ENCODE measurements at places on chromosomes 2 and 18.
A peak's percentile ranks its signal among the peaks of the same experiment; 100 is the strongest.

- peaks cover 3% of the 10 kb centered on the region for H3K27me3 ChIP-seq
- DNase-seq: no peak
- H3K27ac ChIP-seq: no peak overlapping the region
- H3K36me3 ChIP-seq: no peaks in the 10 kb centered on the region
- no peaks in the 10 kb centered on the region for H3K4me1 ChIP-seq
- no peak overlapping the region for H3K4me3 ChIP-seq
These were observed 160.6 kb upstream of the DOK6 start for GRCh38 chr18:69239849-69240674.

DNA sequence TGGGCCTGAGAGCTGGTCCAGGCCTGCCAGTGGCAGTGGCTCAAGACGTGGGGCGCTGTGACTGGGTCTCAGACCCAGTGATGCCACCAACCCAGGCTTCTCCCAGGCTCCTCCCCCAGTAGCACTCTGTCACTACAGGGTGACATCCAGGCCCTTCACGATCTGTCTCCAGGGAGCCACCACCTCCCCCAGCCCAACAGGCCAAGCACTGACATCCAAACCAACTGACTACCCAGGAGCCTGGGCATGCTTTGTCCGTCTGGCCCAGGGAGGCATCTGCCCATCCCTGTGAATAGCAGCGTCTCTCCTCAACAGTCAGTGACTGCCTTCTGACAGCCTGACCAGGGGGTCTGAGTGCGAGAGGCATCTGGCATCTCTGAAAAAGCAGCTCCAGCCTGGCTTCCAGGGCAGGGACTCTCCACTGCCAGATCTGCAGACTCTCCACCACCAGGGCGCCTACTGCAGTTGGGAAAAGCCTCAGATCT, 13.0 kb downstream of the TEX44 start:
- H3K4me1 ChIP-seq: peaks cover 23% of the 10 kb centered on the region
- H3K36me3 ChIP-seq: no peaks in the 10 kb centered on the region
- H3K4me3 ChIP-seq: peak overlapping the region; percentile 53
- no peaks in the 10 kb centered on the region for H3K27me3 ChIP-seq

GRCh38 chr2:176599796-176600485, 330.7 kb downstream of the MTX2 start:
- H3K4me1 ChIP-seq: peaks cover 6% of the 10 kb centered on the region
- no peak overlapping the region for H3K4me3 ChIP-seq
- H3K27me3 ChIP-seq: peaks cover 32% of the 10 kb centered on the region

DNA sequence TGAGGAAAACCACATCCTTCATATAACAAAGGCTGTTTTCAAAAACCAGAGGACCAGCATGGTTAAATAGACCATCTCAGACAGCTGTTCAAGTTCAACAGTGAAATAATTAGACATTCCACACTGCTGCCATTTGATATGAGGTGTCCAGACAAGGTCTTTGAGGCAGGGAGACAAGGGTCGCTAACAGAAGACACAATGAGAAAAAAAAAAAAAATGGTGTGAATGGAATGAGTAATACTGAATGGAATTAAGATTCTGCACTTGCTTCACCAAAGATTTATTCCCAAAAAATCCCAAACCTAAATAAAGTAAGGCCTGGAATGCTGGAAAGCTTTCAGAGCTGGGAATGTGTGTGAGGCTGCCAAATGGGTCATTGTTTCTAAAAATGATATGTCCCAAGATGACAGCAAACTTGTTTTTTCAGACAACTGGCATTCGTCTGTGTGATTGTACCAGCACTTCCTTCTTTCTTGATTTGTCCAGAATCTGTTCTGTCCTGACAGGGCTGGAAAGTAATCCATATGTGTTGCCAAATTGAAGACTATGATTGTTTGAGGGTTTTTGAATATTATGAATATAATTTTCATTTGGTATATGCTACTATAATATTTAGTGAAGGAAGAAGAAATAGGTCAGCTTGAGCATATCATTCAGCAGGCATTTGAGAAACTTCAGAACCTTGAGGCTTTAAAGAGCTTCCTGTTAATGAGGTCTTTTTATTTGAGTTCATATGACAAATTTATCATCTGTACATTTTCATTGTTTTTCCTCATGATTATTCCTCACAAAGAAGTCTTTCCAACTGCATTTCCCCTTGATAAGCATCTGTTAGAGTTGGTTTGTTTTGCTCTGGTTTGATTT, 85.2 kb upstream of the ITGA4 start:
- H3K27me3 ChIP-seq: no peaks in the 10 kb centered on the region
- DNase-seq: no peak
- no peak overlapping the region for H3K4me3 ChIP-seq
- peak overlapping the region; percentile 72 for H3K27ac ChIP-seq
- peaks cover 42% of the 10 kb centered on the region for H3K4me1 ChIP-seq

GRCh38 chr2:143284087-143284675, 155.0 kb downstream of the ARHGAP15 start:
- H3K27ac ChIP-seq: no peak overlapping the region
- H3K27me3 ChIP-seq: peaks cover 3% of the 10 kb centered on the region
- peaks cover 5% of the 10 kb centered on the region for H3K4me1 ChIP-seq

DNA sequence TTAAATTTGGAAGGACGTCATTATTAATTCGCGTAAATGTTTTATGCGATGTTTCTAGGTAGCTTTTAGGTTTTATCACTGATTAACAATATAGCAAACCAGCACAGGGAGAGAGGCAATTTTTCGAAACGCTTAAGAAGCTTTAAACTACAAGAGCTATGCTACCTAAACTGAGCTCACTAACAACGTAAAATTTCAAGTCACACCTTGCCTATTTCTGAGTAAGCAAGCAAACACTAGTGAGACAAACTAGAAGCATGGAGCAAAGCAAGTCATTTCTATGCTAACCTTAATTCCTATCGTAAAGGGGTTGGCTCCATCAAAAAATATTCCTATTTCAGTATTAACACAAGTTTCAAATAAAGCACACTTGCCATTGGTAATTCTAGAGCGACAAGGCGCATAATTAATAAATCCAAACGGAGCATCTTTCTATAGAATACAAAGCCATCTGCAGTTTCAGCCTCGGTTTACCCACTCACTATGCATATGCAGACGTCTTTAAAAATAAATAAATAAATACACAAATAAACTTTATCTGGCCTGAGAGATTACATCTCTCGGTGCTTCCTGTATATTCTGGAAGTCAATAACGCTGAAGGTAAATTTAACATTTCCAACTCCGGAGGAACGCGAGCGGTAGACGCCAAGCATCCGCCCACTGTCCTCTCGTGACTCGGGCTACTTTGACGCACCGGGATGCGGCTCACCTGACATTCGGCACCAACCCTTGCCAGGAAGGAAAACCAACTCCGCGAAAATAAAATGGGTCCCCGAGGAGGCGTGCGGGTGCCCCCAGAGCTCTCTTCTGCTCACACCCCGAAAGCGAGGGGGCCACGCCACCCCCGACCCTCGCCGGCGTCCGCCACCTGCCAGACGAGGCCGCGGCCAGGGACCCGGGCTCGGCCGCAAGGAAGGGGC, 947 bp downstream of the ITSN2 start:
- H3K27me3 ChIP-seq: no peaks in the 10 kb centered on the region
- peak overlapping the region; percentile 78 for H3K4me3 ChIP-seq
- peaks cover 27% of the 10 kb centered on the region for H3K4me1 ChIP-seq
- no peak for DNase-seq
- H3K36me3 ChIP-seq: peaks cover 2% of the 10 kb centered on the region

- H3K36me3 ChIP-seq: no peaks in the 10 kb centered on the region
- peaks cover 7% of the 10 kb centered on the region for H3K4me1 ChIP-seq
- no peaks in the 10 kb centered on the region for H3K27me3 ChIP-seq
- H3K27ac ChIP-seq: no peak overlapping the region
- DNase-seq: no peak
- H3K4me3 ChIP-seq: no peak overlapping the region
These were observed 24.3 kb upstream of the ID2 start for GRCh38 chr2:8657423-8658062.

DNA sequence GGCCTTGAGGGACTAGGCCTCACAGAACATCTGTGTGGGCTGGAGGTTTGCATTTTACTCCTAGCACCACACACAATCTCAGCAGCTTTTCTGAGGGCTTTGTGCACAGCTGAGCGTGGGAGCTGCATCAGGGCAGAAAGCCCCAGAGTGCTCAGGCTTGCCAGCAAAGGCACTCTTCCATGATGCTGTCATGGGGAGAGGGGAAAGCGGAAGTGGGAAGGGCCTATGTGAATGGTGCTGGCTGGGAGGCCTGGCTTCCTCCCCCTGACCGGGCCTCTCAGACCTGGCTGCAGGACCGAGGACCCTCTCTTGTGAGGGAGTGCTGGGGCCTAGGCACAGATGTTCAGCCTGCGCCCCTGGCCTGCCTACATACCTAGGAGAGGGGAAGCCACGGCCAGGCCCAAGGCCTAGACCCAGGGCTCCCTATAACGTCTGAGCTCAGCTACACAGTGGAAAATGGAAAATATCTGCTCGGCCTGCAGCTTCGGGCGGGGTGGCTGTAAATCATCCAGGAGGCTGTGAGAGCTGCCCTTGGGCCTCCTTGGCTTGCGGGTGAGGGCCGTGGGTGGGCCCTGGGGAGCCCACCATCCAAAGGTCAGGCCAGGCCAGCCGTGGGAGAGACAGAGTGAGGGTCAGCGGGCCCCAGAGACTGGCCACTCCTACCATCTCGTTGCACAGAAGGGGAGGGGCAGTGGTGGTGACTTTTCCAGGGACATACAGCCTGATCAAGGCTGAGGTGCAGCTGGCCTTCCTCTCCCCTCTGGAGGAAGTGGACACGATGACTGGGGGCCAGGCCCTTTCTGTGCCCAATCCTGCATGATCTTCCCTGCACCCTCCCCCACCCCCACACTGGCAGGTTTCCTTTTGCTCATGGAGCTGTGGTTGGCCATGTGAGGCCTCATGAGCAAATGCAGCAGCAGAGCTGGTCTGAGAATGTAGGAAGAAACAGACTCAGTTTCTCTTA, 22.8 kb downstream of the GLI2 start:
- H3K4me1 ChIP-seq: peaks cover 92% of the 10 kb centered on the region
- peak; percentile 62 for DNase-seq
- H3K27me3 ChIP-seq: no peaks in the 10 kb centered on the region
- peak overlapping the region; percentile 91 for H3K27ac ChIP-seq
- peak overlapping the region; percentile 25 for H3K4me3 ChIP-seq
- no peaks in the 10 kb centered on the region for H3K36me3 ChIP-seq

DNA sequence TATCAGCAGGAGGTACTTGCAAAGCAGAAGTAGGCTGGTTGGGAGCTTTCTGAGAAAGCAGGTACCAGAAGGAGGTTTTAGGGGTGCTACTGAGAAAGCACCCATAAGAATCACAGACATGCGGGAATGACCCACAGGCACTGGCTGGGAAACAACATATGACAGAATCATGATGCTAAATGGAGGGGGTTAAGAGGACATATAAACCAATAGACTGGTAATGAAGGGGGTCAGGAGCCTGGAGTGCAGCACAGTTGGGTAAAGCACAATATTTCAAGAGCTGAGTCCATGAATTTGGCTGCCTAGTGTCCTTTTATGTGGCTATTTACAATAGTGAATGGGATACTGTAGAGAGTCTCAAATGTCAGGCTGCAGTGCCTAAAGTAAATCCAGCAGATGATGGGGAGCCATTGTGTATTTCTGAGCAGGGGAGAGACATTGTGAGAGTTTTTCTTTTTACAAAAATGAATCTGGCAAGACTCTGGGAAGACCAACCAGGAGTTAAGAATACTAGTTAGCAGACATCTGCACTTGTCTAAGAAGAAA, 27.6 kb upstream of the GMCL1 start:
- H3K27ac ChIP-seq: no peak overlapping the region
- H3K36me3 ChIP-seq: peaks cover 21% of the 10 kb centered on the region
- H3K4me3 ChIP-seq: no peak overlapping the region
- H3K27me3 ChIP-seq: no peaks in the 10 kb centered on the region

- H3K27ac ChIP-seq: no peak overlapping the region
- H3K27me3 ChIP-seq: no peaks in the 10 kb centered on the region
- H3K36me3 ChIP-seq: peaks cover 18% of the 10 kb centered on the region
- DNase-seq: no peak
These were observed 20.4 kb downstream of the RAB12 start for GRCh38 chr18:8629602-8630001.

DNA sequence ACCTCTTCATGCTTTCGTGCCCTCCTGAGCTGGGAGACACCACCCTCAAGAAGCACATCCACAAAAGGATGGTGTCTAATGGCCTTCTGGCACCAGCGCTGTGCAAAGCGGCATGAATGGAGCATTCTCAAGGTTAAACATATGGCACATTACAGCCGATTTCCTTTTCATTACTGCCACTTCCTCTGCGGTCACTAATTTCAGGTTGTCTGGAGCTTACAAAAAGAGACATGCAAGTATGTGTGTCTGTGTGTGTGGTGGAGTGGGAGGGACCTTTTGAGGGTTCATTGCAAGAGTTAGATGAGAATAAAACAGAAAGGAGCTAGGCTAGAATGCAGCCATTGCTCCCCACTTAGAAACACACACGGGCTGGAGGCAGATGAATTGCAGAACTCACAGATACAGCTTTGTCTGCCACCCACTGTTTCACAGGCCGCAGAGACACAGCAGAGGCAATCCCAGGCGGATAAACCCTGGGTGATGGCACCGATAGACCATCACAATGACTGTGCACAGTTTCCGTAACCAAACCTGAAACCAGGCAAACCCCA, 76.0 kb downstream of the TGIF1 start:
- H3K4me3 ChIP-seq: no peak overlapping the region
- peaks cover 7% of the 10 kb centered on the region for H3K27me3 ChIP-seq
- peak overlapping the region; percentile 12 for H3K27ac ChIP-seq
- H3K4me1 ChIP-seq: peaks cover 16% of the 10 kb centered on the region

- no peaks in the 10 kb centered on the region for H3K4me1 ChIP-seq
- H3K36me3 ChIP-seq: no peaks in the 10 kb centered on the region
- H3K27ac ChIP-seq: no peak overlapping the region
- DNase-seq: no peak
These were observed 20.0 kb upstream of the RNF149 start for GRCh38 chr2:101328474-101329007.

DNA sequence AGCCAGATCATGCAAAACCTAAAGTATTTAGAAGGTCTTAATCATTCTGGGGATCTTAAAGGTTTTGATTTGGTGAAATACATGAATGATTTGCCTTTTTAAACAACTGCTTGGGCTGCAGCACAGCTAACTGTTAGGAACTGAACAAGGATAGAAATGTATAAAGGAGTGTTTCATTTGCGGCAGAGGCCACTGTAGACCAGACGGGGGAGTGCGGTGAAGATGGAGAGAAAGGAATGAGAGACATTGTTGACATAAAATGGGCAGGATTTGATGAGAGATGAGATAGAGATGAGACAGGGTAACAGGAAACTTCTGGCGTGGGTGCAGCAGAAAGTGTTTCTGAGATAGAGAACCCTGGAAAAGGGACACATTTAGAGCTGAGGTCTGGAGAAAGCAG, 308.1 kb downstream of the TMX3 start:
- H3K27me3 ChIP-seq: no peaks in the 10 kb centered on the region
- H3K4me3 ChIP-seq: no peak overlapping the region
- H3K27ac ChIP-seq: no peak overlapping the region
- H3K4me1 ChIP-seq: peaks cover 3% of the 10 kb centered on the region

DNA sequence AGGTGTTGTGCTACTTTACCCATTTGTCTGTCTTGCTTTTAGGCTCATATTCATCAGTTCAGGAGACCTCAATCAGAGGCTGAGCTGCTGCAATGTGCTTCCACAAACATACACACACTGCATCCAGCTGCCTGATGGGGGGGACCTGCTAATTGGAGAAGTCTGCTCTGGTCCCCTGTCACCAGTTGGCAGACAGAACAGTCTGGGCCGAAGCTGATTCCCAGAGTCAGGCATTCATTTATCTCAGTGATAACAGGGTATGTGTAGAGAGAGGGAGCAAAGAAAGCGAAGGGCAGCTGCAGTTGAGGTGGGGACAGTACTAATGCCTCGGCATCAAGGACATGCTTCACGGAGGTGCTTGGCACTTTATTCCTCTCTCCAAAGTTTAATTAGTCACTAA, 584.3 kb upstream of the PIK3C3 start:
- H3K36me3 ChIP-seq: no peaks in the 10 kb centered on the region
- no peaks in the 10 kb centered on the region for H3K4me1 ChIP-seq
- H3K27ac ChIP-seq: no peak overlapping the region
- H3K27me3 ChIP-seq: no peaks in the 10 kb centered on the region
